ENCODE measurements at places on chromosomes 16 and 17. TPM values are rescaled to one million over a fixed set of nuclear protein-coding genes. Genes with fewer than 3 reads are reported as not detected.

DNA sequence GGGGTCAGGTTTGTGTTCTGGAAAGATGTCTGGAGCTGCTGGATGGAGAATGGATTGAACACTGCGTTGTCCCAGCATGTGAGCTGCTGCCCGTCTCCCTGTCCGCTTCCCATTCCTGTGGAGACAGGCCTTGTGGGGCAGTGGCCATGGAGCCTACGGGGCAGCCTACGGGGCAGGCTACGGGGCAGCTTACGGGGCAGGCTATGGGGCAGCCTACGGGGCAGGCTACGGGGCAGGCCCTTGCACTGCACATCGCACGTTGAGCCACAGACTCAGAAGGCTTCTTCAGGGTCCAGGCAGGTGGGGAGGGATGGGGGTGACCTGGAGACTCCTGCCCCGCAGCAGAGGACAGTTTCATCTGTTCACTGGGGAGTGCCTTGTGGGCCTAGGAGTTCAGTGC lies 9.7 kb upstream of the DBNDD1 start:
- no peak for DNase-seq

GRCh38 chr16:50202926-50203624 lies 50.0 kb downstream of the TENT4B start:
- peak; percentile 77 for DNase-seq

- DNase-seq: no peak
These were observed 22.3 kb downstream of the SRP68 start for GRCh38 chr17:76049836-76050537.

The PRR35 gene
- total RNA-seq: not detected

DNA sequence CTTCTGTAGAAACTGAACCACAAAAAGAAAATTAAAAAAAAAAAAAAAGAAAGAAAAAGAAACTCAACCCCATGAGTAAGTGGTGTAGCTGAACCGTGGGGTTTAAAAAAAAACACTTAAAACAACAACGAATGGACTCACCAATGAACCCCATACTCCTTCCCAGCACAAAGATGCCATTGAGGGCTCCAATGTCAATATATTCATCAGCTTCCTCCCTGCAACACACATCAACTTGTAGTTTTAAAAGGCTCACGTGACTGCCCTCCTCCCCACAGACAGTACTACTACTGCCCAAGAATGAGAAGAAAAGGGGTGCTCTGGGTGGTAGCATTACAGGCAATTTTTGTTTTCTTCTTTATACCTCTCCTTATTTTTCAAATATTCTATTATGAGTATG lies 3.3 kb upstream of the KLHL11 start:
- DNase-seq: no peak

The KRTAP1-4 gene
- not detected for total RNA-seq

DNA sequence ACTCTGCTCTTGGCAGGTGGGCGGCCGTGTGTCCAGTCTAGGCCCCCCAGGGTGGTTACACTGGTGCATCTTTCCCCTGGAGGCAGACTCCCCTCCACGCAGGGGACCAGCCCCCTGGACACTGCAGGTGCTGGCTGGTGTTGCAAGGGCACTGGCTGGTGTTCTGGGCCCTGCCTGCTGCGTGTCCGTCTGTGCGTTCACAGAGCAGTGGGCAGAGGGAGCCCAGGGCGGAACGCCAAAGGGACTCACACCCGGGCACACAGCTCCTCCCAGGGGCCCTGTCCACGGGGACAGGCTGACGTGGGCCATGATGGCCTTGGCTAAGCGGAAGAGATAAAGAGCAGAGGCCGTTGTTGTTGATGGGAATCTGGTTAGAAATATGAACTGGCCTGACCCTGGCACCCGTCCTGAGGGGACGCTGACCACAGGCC lies 27.3 kb downstream of the ACSF3 start:
- no peak for DNase-seq

DNA sequence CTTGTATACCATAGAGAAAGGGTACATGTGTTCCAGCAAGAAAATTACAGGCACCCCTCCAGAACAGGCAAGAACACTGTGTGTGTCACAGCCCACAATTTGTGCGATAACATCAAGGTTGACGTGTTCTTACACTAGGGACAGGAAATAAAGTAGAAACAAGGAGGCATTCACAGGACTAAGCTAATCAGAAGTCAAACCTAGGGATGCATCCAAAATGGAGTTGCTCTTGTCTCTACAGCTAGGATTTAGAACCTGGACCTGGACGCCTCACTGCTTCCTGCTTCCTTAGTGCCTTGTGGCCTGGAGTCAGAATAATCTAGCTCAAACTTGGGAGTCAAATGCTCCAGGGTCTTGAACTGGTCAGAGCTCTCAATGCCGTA lies 41.3 kb downstream of the GINS3 start:
- no peak for DNase-seq

- no peak for DNase-seq
These were observed 28.4 kb upstream of the ICAM2 start for GRCh38 chr17:64048805-64049204.

The LRRC46 gene
- total RNA-seq: not detected

The CCL17 gene
- not detected for total RNA-seq

DNA sequence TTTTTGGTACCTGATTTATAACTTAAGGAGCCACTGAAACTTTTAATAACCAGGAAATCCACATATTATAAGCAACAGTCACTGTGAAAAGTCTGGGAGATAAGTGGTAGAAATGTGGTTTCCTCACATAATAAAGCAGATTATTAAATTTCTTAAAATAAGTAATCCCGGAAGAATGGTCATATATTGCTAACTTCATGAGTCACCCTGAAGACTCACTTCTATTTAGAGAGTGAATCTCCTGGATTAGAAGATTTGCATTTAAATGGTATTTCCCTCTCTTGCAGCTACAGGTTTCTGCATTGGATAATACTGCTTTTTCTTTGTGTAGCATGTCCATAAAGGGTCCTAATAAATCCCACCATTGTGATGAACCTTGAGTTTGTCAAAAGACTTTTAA lies 1286.8 kb upstream of the CDH8 start:
- DNase-seq: no peak

GRCh38 chr17:66850692-66851091 lies 15.8 kb downstream of the CACNG5 start:
- no peak for DNase-seq

- no peak for DNase-seq
These were observed 119.9 kb upstream of the SMURF2 start for GRCh38 chr17:64781810-64782555.

DNA sequence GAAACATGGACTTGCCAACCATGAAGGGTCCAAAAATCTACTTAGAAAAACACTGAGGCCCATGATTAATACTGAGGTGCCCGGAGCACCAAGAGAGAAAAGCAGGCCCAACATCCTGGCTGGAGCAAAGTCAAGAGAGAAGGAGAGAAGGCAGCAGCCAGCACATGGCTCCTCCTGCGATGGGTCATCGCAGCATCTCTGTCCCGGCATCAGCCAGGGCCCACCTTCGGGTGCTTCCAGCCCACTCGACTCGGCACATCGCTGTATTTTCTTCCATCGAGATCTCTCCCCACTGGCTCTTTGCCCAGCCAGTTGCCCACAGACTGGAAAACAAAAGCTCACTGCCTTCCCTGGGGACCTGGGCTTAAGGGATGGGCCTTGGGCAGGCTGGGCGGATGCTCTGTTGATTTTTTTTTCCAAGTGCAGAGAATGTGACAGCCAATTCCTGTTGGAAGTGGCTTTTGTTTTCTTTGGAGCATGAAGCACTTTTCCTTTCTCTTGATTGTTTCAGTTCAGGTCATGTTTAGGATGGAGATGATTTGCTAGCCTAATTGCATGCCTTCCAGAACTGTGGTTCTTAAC lies 58.1 kb downstream of the CYB5B start:
- peak; percentile 32 for DNase-seq

The G6PC1 gene
- not detected for total RNA-seq

- no peak for DNase-seq
These were observed 167.9 kb upstream of the MAF start for GRCh38 chr16:79768276-79768970.

DNA sequence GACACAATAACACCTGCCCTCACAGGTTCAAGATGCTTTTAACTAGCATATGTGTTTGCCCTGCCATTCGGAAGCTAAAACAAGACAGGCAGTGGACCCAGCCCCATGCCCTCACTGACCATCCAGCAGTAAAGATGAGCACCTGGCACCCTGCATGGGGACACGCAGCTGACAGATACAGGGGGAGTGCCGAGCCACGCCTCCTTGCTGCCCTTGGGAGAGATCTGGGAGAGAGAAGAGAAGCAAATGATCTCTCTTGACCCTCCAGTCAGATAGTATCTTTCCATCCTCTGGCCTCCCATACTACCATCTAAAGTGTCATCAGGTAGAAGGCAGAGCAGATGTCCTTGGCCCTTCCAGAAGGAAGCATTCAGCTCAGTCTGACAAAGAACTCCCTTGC lies 40.6 kb upstream of the MYOCD start:
- DNase-seq: no peak

GRCh38 chr17:42438600-42439567 lies 15.8 kb upstream of the CAVIN1 start:
- no peak for DNase-seq

The MSLN gene
- total RNA-seq: 0.74 TPM

The HOXB1 gene
- not detected for total RNA-seq

The SLC13A5 gene
- not detected for total RNA-seq

- no peak for DNase-seq
These were observed 46.7 kb upstream of the ZC3H18 start for GRCh38 chr16:88523309-88524161.

DNA sequence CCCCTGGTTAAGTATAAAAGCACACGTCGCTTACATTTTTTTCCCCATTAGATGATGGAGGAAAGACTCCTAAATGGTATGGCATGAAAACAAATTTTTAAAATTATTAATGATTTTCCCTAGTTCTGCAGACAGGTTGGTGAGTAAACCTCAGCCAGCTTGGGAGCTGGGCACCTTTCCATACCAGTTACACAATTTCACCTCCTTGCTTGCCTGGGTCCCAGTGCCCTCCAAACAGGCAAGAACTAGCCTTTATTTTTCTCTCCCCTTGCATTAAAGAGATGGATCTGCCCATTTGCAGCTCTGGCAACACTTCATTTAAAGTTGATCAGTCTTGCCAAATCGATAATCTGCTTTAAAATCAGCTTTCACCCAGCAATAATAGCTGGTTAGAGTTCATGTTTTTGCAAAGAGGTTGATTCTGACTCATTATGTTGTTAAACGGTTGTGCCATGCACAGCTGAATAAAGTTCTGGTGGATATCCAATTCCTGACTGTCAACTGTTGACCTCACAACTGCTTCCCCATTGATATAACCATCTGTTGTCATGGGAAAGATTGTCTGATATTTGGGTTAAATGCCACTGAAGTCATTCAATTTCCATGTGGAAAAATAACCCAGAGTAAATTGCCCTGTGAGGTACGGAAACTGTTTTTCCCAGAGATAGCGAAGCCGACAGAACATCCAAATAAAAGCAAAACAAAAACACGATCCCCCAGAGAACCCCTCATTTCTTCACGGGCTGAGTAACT lies 1.3 kb downstream of the C17orf58 start:
- peak; percentile 20 for DNase-seq

DNA sequence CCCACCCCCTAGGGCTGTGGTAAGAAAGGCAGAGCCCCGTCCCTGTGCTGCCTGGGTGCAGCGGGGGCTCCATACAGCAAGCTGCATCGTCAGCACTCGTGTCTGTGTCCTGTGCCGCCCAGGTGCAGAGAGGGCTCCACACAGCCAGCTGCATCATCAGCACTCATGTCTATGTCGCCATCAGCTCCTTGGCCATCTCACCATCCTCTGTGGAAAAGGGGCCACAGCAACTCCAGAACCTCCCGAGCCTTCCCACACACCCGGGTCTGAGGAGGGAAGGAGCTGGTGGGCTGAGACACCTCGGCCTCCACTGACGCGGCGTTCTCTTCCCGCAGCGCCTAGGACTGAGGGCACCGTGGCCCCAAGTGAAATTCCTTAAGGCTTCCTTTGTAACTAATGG lies 72.9 kb upstream of the CHMP6 start:
- DNase-seq: no peak

The NAA60 gene
- 15.8 TPM for total RNA-seq

DNA sequence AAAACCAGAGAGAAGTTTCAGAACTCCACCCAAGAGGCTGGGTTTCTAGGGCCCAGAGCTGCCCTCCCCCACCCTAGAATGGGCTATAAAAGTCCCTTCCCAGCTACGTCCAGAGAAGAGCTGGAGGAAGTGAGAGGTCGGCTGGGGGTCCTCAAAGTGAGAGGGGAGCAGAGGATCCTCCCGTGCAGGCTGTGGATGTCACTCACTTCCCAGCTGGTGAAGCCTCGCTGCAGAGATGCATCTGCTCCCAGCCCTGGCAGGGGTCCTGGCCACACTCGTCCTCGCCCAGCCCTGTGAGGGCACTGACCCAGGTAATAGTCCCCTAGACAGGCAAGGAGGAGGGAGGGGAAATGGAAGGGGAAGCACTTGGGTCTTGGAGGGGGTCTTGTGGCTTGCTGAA lies at the start of gene EPX:
EPX (plus strand) TSS at position 115 of the 400 bp plus-strand sequence; CDS start at position 236, 121 bp downstream.
- no peak for DNase-seq

DNA sequence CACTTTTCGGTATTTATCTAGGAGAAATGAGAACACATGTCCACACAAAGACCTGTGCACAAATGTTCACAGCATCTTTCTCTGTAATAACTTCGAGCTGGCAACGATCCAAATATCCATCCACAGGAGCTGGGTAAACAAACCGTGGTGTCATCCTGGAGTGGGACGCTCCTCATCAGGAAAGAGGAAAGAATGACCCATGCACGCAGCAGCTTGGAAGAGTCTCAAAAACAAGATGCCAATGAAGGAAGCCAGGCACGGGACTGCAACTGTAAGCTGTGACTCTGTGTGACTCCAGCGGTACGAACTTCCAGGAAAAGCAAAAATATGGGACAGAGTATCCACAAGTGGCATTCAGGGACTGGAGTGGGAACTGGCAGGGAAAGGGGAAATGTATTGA lies 36.7 kb upstream of the CIBAR2 start:
- no peak for DNase-seq

- DNase-seq: no peak
These were observed 99.4 kb downstream of the NPIPB11 start for GRCh38 chr16:29306943-29307597.

The KRT23 gene
- total RNA-seq: 14.7 TPM

DNA sequence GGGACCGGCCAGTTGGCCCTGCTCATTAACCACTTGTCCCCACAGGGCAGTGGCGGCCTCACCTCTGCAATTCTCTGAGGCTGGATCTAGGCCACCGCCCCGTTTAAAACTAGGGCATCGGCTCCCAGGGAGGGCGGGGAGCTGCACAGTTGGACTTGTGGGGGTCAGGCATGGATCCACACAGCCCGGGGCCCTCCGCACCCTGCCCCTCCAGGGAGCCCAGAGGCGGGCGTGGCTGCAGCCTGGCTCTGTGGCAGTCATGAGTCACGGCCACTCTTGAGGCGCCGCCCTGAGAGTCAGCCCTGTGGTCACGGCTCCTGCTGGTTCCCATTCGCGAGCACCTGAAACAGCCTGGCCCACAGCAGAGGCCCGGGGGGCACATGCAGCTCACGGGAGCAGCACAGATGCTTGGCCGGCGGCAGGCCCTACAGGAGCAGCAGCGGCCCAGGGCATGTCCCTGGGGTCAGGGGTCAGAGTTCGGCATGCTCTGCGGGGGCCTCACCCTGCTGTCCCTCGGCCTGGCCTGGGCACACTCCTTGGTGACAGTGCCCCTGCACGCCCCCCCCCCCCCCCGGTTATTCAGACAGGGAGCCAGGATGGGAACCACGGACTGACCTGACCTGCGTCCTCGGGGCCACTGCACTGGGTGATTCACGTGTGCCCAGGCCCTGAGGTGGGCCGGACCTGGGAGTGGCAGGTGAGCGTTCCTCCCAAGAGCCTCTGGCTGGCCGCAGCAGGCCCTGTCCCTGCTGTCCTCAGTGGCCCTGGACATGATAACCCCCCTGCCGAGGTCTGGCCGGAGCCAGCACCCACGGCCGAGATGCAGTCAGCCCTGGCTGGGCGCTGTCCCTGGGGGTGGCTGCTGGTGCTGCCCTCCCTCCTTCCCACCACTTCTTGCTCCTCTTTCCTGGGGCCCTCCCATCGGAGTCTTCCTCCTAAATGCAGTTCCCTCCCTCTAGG lies 8.2 kb downstream of the CAPN15 start:
- DNase-seq: no peak

All from urinary bladder (tissue), 4 donors.